Nephron progenitor cell (in vitro differentiated cells): ENCODE measurements at places on chromosomes 1 and 21.
A peak's percentile ranks its signal among the peaks of the same experiment; 100 is the strongest.

DNA sequence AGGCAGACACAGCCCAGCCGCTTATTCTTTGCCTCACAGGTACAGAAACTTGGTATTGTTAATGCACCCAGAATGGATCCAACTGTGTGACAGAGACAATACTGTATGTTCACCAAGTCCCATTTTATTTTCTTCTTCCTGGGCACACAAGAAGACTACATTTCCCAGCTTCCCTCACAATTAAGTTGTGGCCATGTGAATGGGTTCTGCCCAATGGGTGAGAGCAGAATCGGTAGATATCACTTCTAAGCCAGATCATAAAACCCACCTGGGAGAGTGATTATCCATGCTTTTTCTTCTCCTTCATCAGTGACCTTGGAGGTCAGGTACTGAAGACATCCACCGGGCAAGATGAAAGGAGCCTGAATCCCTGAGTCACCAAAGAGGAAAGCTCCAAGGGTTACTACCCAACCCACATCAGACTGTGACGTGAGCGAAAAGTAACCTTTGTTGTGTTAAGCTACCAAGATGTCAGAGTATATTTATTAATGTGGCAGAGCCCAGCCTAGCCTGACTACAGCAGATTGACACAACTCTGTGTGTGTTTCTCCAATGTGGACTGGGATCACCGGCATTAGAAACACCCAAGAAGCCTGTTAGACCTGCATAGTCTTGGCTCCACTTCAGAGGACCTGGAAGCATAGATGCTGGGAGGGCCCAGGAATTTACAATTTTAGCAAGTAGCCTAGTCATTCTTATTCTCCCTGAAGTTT, 79.1 kb upstream of the GRIK3 start:
- peaks cover 21% of the 10 kb centered on the region for H3K27me3 ChIP-seq
- no peak overlapping the region for H3K27ac ChIP-seq
- DNase-seq: no peak
- no peaks in the 10 kb centered on the region for H3K36me3 ChIP-seq
- H3K4me1 ChIP-seq: no peaks in the 10 kb centered on the region

DNA sequence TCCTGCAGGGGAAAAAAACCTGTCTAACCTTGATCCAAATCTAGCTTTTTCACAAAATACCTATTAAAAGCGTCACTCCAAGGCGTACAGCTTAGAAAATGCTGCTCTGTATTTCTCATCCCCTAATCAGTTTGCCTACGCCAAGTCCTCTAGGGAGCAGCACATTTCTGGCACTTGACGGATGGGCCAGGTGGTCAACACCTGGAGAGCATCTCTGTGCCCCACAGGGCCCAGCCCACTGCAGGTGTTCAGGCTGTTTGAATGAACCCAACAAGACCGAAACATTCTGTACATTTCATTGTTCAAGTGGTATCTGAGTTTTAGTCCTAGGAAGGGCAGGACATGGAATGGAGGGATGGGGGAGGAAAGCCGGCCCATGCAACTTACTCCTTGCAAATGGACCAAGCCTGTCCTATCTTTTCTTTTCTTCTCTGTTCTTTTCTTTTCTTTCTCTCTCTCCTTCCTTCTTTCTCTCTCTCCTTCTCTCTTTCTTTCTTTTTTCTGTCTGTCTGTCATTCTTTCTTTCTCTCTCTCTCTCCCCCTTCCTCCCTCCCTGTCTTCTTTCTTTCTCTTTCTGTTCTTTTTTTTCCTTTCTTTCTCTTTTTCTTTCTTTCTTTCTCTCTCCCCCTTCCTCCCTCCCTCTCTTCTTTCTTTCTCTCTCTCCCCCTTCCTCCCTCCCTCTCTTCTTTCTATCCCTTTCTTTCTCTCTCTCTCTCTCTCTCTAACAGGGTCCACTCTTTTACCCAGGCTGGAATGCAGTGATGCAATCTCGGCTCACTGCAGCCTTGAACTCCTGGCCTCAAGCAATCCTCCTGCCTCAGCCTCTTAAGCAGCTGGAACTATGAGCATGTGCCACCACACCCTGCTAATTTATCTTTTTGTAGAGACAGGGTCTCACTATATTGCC, 29.1 kb downstream of the IGFN1 start:
- no peak for DNase-seq
- H3K4me3 ChIP-seq: no peak overlapping the region
- H3K4me1 ChIP-seq: peaks cover 18% of the 10 kb centered on the region
- peaks cover 28% of the 10 kb centered on the region for H3K27me3 ChIP-seq
- no peak overlapping the region for H3K27ac ChIP-seq
- no peaks in the 10 kb centered on the region for H3K36me3 ChIP-seq

DNA sequence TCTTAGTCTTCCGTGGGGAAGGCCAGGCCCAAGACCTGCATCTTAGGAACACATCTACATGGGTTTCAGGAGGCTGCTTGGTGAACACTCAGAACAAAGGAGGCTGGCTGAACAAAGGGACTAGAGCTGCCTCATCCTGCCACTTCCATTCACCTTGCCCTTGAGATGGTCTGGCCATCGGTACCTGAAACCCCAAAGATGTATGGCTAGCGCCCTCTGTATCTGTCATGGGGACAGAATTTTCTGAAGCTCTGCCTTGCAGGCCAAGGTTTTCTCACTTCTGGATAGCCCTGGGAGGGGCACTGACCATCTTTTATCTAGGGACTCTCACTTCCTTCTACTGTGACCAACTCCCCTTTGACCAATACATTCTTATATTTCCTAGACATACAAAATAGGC, 55.4 kb upstream of the GRIK3 start:
- no peak overlapping the region for H3K4me3 ChIP-seq
- H3K27me3 ChIP-seq: peaks cover 45% of the 10 kb centered on the region
- H3K36me3 ChIP-seq: no peaks in the 10 kb centered on the region
- peaks cover 3% of the 10 kb centered on the region for H3K4me1 ChIP-seq

- H3K4me3 ChIP-seq: no peak overlapping the region
- no peak overlapping the region for H3K27ac ChIP-seq
- DNase-seq: no peak
- no peaks in the 10 kb centered on the region for H3K36me3 ChIP-seq
- peaks cover 27% of the 10 kb centered on the region for H3K27me3 ChIP-seq
Observed at GRCh38 chr1:205934788-205935187, 8.5 kb downstream of the SLC26A9 start.

DNA sequence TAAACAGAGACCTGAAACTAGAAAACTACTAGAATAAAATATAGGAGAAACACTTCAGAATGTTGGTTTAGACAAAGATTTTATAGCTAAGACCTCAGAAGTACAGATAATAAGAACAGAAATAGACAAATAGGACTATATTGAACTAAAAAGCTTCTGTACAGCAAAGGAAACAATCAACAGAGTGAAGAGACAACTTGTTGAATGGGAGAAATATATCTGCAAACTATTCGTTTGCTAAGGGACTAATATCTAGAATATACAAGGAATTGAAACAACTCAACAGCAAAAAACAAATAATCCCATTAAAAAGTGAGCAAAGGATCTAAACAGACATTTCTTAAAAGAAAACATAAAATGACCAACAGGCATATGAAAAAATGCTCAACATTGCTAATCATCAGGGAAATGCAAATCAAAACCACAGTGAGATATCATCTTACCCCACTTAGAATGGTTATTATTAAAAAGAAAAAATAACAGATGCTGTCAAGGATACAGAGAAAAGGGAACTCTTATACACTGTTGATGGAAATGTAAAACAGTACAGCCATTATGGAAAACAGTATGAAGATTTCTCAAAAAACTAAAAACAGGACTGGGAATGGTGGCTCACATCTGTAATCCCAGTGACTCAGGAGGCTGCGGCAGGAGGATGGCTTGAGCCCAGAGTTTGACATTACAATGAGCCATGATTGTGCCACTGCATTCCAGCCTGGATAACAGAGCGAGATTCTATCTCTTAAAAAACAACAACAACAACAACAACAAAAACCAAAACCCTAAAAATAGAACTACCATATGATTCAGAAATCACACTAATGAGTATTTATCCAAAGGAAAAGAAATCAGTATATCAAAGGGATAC, 37.3 kb upstream of the ZSWIM5 start:
- no peak overlapping the region for H3K4me3 ChIP-seq
- no peaks in the 10 kb centered on the region for H3K36me3 ChIP-seq
- H3K27ac ChIP-seq: no peak overlapping the region
- no peaks in the 10 kb centered on the region for H3K4me1 ChIP-seq
- peaks cover 7% of the 10 kb centered on the region for H3K27me3 ChIP-seq

DNA sequence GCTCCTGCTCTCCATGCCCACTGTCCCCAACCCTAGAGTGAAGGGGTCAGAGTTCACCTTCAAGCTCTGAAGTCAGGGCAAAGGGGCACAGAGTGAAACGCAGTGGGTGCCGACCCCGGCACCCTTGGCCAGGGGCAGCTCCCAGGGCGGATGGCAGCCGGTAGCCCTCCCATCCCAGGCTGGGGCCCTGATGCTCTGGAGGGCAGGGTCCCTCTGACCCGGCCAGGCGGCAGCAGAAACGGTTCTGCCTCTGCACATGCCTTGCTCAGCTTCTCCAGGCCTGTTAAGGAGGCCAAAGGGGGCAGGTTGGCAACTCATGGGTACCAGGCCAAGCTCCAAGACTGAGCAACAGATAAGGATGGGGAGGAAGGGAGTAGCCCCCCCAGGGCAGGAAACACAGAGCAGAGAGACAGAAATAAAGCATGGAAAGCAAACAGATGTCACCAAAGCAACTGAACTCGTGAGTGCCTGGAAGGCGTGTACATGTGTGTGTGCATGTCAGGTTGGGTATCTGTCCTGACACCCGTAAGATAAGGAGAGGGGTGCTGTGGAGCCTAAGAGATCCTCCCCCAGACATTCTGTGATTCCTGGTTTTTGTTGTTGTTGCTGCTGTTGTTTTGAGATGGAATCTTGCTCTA, 112.3 kb upstream of the IFFO2 start:
- H3K4me1 ChIP-seq: peaks cover 44% of the 10 kb centered on the region
- peaks cover 9% of the 10 kb centered on the region for H3K36me3 ChIP-seq
- no peak for DNase-seq
- peaks cover 2% of the 10 kb centered on the region for H3K27me3 ChIP-seq

DNA sequence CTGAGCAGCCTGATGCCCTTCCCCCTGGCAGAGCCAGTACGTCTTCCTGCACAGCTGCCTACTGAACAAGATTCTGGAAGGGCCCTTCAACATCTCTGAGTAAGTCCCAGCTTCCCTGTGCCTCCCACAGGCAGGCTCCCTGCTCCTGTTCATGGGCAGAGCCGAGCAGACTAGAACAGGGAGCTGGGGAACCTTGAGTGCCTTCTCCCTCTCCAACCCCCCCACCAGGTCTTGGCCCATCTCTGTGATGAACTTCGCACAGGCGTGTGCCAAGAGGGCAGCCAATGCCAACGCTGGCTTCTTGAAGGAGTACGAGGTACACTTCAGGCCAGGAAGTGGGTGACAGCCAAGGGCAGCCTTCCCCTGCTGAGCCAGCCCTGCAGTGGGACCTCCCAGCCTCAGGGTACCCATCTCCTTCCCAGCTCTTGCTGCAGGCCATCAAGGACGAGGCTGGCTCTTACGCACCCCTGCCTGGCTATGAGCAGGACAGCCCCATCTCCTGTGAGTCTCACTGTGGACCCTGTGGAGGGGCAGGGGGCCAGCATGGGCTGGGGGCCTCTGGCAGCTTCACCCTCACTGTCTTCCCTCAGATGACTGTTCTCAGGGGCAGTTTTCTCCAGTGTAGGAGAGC, 6.4 kb upstream of the LGR6 start:
- H3K36me3 ChIP-seq: no peaks in the 10 kb centered on the region
- H3K27ac ChIP-seq: no peak overlapping the region
- peaks cover 46% of the 10 kb centered on the region for H3K4me1 ChIP-seq

DNA sequence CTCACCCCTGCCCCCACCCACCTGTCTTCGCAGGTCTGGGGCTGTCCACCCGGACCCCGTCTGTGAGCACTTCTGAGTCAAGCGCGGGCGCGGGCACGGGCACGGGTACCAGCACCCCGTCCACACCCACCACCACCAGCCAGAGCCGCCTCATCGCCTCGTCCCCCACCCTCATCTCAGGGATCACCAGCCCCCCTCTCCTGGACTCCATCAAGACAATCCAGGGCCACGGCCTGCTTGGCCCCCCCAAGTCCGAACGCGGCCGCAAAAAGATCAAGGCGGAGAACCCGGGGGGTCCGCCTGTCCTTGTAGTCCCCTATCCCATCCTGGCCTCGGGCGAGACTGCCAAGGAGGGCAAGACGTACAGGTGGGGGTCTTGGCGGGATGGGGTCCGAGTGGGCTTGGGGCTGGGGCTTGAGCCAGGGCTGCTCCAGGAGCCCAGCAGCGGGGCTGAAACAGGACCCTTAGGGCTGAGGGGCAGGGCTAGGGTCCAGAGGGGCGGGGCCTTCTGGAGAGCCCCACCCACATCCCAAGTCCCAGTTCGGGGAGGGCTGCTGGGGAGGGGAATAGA, 23.9 kb downstream of the ZNF362 start:
- H3K27me3 ChIP-seq: no peaks in the 10 kb centered on the region
- no peak overlapping the region for H3K4me3 ChIP-seq
- H3K27ac ChIP-seq: peak overlapping the region; percentile 7
- peaks cover 72% of the 10 kb centered on the region for H3K36me3 ChIP-seq
- DNase-seq: no peak

GRCh38 chr1:53324728-53325297, 3.1 kb downstream of the LRP8 start:
- no peak overlapping the region for H3K27ac ChIP-seq
- H3K4me3 ChIP-seq: no peak overlapping the region
- peaks cover 8% of the 10 kb centered on the region for H3K36me3 ChIP-seq

- no peak overlapping the region for H3K4me3 ChIP-seq
- H3K27ac ChIP-seq: no peak overlapping the region
Observed at GRCh38 chr1:61088163-61088974, 6.0 kb downstream of the NFIA start.

DNA sequence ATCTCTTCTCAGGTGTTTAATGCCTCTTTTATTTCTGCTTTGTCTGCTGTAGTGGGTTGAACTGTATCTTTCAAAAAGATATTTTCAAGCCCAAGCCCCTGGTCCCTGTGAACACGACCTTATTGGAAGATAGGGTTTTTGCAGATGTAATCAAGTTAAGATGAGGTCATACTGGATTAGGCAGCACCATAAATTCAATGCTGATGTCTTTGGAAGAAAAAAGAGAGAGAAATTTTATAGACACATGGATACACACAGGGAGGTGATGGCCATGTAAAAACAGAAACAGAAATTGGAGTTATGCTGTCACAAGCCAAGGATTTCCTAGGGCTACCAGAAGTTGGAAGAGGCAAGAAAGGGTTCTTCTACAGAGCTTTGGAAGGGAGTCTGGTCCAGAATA, 301.4 kb downstream of the KCTD3 start:
- no peak overlapping the region for H3K4me3 ChIP-seq
- DNase-seq: no peak
- H3K27me3 ChIP-seq: peaks cover 7% of the 10 kb centered on the region
- H3K4me1 ChIP-seq: no peaks in the 10 kb centered on the region
- no peak overlapping the region for H3K27ac ChIP-seq

GRCh38 chr1:181135437-181135731, 46.9 kb downstream of the IER5 start:
- H3K27me3 ChIP-seq: peaks cover 25% of the 10 kb centered on the region
- no peak overlapping the region for H3K4me3 ChIP-seq
- no peak for DNase-seq
- peaks cover 51% of the 10 kb centered on the region for H3K4me1 ChIP-seq
- H3K36me3 ChIP-seq: no peaks in the 10 kb centered on the region
- peak overlapping the region; percentile 95 for H3K27ac ChIP-seq

- no peaks in the 10 kb centered on the region for H3K36me3 ChIP-seq
- H3K4me3 ChIP-seq: no peak overlapping the region
Observed at GRCh38 chr1:172486805-172487454, 43.1 kb upstream of the PIGC start.
